Activated naive CD8-positive, alpha-beta T cell treated with anti-CD3 and anti-CD28 coated beads, Interleukin-2, amount 50 U/mL, for 16 hours (primary cell): ENCODE measurements at places on chromosomes 6 and 20.

DNA sequence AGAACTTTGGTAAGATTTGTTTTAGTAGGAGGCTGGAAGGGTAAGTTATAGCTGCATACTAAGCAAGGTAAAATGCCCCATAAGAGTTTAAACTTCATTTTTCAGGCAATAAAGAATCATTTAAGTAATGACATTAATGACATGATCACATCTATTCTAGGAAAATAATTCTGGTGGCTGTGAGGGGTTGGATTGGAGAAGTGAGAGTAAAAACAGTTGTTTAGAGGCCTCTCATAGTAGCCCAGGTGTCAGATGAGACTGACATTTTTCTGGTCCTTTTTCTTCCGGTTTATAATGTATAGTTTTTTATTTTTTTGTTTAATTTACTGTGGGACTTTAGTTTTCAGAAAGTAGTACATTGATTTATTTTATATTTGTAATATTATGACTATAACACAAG is 40.8 kb downstream of the ITCH start:
- DNase-seq, result no peak

GRCh38 chr6:9646342-9647070 is 768.4 kb downstream of the TFAP2A start:
- no peak for DNase-seq

DNA sequence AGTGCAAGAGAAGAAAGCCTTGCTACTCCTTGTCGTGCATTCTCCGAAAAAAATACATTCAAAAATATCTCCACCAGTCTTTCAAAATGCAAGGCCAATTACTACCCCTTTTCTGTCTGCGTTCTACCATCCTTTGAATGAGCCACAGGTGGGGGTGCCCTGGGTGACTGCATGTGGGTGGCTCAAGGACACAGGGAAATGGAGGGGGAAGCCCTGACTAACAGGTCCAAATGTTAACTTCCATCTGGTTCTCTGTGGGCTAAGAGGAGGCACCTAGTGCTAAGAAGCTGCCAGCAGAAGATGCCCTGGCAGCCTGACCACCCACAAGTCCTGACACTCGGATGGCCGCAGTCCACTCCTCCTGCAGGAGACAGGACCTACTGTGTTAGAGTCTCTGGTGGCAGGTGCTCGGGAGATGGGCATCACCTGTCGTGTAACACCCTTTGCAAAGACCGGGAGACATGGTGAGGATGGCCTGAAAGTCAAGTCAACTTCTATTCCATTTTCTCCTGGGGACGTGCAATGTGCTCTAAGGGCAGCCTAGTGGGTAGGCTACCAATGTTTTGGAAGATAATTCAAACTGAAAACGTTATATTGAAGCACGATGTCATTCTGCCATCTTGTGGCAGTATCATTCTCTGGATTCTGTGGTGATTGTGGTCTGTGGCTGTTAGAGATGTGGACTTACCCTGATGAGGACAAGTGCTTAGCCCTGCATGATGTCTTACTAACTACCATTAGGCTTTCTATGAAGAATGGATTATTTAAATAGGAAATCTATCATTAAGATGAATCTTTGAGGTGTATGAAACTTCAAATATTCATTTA is 27.4 kb upstream of the IGF2R start:
- no peak for DNase-seq

DNA sequence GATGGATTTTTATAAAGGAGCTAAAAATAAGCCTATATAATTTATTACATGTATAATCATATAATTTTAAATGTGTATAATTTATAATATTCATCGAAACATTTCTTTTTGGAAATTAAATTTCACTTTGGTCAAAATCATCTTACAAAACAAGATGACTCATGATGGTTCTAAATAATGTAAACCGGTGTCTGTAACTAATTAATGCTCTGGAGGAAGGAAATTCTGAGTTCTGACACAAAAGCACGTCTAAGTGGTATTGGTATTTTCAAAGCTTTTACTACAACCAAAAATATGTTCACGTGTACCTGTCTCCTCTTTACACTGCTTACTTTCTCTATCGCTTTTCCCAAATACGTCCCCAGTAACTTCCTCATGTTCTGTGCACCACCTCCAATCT is 134.1 kb downstream of the MTHFD1L start:
- no peak for DNase-seq

DNA sequence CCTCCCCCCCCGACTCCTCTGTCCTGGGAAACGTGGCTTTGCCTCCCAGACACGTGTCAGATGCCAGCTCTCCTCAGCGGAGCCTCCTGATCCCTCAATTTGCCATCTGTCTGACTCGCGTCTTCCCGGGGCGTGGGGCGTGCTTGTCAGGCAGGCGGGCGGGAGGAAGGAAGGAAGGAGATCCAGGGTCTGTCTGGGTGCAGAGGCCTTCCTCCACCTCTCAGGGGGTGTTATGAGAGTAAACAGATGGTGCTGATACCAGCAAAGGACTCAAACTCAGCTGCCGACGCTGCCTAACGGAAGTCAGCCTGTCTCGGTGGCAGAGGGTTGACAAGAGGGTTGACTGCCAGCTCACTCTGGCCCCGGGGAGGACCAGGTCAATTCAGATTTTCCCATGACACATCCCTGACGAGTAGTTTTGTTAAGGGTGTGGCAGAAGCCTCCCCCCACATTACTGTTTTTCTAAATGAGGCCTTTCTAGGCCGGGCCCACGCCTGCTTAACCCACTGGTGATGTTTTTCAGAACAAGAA is 17.0 kb downstream of the UQCC2 start:
- peak; percentile 19 for DNase-seq

DNA sequence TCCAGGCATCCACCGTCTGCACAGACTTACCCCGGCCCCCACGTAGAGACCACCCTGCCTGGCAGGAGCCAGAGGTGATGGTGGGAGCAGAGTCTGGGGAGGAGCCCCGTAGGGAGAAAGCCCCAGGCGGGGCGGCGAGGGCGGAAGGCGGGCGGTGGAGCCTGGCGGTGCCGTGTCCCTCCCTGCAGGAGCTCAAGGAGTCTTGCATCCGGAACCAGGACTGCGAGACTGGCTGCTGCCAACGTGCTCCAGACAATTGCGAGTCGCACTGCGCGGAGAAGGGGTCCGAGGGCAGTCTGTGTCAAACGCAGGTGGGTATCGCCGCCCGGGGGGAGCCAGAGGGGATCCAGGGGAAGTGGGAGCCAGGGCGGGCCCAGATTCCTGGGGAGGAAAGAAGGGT is 6.0 kb downstream of the CLPSL1 start:
- DNase-seq, result no peak

GRCh38 chr20:40431611-40432010 is 257.4 kb downstream of the MAFB start:
- no peak for DNase-seq

DNA sequence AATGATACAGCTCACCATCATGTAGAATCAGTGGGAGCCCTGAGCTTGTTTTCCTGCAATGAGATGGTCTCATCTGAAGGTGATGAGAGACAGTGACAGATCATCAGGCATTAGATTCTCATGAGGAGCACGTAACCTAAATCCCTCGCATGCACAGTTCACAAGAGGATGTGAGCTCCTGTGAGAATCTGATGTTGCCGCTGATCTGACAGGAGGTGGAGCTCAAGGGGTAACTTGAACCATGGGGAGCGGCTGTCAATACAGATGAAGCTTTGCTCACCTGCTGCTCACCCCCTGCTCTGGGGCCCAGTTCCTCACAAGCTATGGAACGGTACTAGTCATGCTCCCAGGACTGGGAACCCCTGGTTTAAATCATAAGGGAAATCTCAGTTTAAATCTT is 89.2 kb downstream of the THBS2 start:
- DNase-seq, result no peak

DNA sequence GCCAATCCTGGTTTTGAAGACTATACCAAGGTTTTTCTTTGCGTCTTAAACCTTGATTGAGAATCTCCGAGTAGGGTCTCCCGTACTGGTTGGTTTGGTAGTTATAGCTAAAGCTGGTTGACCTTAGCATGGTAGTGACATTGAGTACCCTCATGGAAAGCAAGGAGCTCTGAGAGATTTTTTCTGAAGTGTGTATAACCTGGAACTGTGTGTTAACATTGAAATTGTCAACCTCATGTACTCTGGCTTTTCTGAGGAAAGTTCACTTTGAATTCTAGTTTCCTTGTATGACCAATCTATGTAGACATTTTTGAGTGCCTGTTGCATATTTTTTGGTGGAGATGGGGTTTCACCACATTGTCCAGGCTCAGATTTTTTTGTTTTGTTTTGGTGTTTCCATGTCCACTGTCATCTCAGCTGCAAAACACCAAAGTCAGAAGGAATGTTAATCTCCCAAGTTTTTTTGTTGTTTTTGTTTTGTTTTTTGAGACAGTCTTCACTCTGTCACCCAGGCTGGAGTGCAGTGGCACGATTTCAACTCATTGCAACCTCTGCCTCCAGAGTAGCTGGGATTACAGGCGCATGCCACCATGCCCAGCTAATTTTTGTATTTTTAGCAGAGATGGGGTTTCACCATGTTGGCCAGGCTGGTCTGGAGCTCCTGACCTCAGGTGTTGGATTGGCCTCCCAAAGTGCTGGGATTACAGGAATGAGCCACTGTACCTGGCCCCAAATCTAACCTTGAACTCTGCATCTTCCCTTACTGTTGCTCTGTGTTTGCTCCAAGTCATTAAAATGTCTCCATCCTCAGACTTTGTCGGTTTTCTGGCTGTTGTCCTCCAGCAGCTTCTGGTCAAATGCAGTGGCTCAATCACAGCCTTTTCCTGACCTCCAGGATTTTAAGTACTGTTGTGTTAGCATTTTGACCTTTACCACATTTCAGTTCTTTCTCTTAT is 4.3 kb downstream of the RPS12 start:
- DNase-seq, result no peak

DNA sequence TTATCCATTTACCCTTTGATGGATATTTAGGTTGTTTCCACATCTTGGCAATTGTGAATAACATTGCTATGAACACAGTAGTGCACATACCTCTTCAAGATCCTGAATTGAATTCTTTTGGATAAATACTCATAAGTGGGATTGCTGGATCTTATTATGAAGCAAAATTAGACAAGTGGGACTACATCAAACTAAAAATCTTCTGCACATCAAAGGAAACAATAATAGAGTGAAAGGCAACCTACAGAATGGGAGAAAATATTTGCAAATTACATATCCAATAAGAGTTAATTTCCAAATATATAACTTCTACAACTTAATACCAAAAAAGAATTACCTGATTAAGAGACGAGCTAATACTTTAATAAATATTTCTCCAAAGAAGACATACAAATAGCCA is 38.4 kb upstream of the BCAS1 start:
- no peak for DNase-seq

- DNase-seq, result no peak
Measured at GRCh38 chr6:112027942-112028674, 25.8 kb upstream of the CCN6 start.

DNA sequence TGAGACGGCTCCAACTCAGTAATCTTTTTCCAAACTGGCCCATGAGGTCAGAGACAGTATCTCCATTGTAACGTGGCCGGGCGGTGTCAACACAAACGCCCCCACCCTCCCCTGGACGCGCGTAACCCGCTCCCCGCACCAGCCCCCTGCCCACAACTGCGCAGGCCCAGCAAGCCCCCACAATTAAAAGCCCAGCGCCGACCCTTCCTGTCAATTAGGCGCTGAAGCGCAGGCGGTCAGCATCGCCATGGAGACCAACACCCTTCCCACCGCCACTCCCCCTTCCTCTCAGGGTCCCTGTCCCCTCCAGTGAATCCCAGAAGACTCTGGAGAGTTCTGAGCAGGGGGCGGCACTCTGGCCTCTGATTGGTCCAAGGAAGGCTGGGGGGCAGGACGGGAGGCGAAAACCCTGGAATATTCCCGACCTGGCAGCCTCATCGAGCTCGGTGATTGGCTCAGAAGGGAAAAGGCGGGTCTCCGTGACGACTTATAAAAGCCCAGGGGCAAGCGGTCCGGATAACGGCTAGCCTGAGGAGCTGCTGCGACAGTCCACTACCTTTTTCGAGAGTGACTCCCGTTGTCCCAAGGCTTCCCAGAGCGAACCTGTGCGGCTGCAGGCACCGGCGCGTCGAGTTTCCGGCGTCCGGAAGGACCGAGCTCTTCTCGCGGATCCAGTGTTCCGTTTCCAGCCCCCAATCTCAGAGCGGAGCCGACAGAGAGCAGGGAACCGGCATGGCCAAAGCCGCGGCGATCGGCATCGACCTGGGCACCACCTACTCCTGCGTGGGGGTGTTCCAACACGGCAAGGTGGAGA is at the start of the genes HSPA1A and HSPA1L:
TSS of gene HSPA1A (plus strand) at position 519 of the 814 bp plus-strand sequence. CDS start at position 733, 214 bp downstream.
TSS of gene HSPA1L (minus strand) at position 259 of the 814 bp plus-strand sequence. CDS start 3,311 bp downstream, outside the sequence.
- no peak for DNase-seq

- no peak for DNase-seq
Measured at GRCh38 chr6:106216527-106216926, 109.0 kb downstream of the ATG5 start.

- no peak for DNase-seq
Measured at GRCh38 chr20:49691818-49692568, 21.7 kb downstream of the B4GALT5 start.
